ENCODE measurements at places on chromosomes 2 and 18. TPM values are rescaled to one million over a fixed set of nuclear protein-coding genes. Genes with fewer than 3 reads are reported as not detected.

DNA sequence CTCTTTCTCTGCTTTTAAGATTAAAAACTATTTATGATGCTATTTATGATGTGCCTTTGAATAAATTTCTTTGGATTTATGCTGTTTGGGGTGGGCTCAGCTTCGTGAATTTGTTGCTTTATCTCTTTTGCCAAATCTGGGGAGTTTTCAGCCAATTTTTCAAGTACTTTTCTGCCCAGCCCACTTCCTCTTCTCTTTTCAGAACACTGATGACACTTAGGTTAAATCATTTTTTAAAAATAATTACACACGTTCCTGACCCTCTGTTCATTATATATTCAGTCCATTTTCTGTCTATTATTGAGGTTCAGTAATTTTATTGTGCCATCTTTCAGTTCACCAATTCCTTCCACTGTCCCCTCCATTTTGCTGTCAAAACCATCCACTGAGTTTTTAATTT lies 14.8 kb upstream of the BCL2L11 start:
- no peak for DNase-seq

GRCh38 chr2:98731041-98731893 lies at the start of gene MGAT4A:
Gene MGAT4A (minus strand): TSS chr2:98731132. CDS start chr2:98726332, 4,800 bp downstream.
- peak; percentile 53 for DNase-seq

DNA sequence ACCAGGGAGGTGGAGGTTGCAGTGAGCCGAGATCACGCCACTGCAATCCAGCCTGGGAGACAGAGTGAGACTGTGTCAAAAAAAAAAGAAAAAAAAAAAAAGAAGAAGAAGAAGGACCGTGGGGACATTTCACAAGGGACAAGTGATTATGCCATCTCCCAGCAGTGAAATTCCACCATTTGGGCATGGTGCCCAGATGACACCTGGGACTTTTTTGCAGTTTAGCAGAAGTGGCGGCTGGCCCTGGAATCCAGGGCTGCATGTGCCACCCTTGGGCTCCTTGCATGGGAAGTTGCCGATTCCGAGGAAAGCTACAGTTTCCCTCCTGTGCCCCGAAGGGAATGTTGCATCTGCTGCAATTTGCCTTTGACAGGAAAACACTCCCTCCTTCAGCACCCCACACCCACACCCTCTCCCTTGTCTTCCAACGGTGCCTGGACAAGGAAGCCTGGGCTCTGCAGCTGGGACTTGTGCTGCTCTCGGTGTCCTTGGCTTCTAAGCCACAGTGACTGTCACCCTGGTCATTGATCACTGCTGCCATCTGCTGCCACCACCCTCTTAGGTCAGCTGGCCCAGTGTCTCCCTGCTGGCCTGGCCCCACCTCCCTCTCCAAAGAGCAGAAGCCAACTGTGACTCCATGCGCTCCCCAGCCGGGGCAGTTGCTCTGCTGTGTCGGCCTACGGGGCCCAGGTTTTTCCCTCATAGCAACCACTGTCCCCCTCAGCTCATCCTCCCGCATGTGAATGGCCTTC lies 56.4 kb upstream of the LRRC30 start:
- DNase-seq: no peak

GRCh38 chr18:23609390-23610023 lies 23.2 kb upstream of the NPC1 start:
- no peak for DNase-seq

DNA sequence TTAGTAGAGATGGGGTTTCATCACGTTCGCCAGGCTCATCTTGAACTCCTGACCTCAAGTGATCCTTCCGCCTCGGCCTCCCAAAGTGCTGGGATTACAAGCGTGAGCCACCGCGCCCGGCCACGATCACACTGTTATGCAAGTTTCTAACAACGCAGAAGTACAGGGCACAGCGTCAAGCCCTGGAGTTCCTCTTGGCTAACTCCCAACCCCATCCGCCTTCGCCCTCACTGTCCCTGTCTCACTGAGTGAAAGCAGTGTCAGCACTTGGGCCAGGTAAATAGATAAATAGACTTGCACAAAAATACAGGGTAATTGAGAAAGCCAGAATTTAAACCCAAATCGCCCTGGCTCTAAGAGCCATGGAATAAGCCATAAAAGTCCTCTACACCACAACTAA lies 111.7 kb downstream of the ACVR1 start:
- no peak for DNase-seq

GRCh38 chr2:45905632-45905958 lies 254.1 kb downstream of the PRKCE start:
- DNase-seq: no peak

GRCh38 chr2:37366773-37367172 lies 22.3 kb downstream of the QPCT start:
- no peak for DNase-seq

DNA sequence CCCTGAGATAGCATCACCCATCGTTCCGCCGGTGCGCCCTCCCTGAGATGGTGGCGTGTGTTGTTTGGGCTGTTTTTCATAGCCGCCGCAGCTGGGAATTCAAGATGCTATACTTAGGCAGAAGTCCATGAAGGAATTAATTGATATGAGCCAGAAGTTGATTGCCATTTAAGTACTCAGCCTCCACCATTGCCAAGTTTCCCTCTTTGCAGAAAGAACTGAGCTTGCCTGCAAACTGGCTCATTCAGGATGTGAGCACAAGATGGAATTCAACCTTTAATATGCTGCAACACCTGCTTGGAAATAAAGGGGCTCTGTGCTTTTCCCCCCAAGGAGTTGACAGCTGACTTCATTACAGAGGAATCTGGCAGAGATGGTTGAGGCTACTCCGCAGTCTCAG lies 295.5 kb downstream of the ZNF521 start:
- no peak for DNase-seq

- DNase-seq: peak; percentile 55
Observed at GRCh38 chr2:119218478-119219064, 5.1 kb upstream of the STEAP3 start.

DNA sequence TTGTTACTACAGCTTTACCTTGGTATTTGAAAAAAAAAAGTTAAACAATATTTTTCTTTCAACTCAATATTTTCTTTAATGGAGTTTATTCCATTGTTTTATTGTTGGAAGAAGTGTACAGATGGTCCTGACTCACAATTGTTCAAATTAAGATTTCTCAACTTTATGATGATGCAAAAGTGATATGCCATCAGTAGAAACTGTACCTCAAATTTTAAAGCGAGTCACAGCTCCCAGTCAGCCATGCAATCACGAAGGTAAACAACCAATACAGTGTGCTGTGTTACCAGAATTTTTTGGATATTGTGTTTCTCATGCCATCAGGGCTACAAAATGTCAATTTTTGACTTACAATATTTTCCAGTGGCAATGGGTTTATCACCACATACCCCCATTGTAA lies 54.0 kb upstream of the COL5A2 start:
- DNase-seq: no peak

GRCh38 chr2:116148361-116148760 lies 1666.1 kb upstream of the DDX18 start:
- DNase-seq: no peak

DNA sequence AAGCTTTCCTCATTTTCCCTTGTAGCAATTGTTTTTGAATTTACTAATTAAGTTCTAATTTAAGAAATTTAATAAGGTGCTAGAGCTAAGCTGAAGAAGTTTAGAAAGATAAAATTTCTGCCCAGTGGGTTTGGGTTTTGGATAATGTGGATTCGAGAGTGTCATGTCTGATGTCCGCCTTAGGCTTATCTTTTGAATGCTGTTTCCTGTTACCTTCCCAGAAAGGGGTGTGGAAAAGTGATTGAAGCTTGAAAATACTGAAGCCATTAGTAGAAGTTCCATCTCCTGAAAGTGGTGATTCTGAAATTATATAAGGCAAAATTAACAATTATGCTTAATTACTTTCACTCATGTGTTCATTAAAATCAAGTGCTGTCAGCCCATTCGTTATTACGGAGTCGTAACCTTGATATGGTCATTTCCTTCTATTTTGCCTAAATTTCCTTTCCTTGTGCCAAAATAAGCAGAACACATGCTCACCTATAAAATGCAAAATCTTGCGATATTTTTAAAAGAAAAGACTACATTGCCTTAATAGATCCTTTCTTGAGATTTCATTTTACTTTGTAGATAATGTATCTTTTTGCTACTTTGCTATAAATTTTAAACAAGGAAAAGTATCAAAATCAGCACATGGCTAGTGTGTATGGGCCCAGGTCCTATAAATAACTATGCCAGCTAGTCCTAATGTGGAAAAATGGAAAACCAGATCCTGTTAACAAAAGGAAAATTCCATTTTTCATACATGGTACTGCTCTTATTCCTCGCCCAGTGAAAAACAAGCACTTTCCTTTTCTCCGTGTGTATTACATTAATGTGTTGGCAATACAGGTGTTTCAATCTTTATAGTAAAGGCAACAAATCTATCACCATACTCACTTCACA lies 97.3 kb downstream of the ICOS start:
- DNase-seq: no peak

DNA sequence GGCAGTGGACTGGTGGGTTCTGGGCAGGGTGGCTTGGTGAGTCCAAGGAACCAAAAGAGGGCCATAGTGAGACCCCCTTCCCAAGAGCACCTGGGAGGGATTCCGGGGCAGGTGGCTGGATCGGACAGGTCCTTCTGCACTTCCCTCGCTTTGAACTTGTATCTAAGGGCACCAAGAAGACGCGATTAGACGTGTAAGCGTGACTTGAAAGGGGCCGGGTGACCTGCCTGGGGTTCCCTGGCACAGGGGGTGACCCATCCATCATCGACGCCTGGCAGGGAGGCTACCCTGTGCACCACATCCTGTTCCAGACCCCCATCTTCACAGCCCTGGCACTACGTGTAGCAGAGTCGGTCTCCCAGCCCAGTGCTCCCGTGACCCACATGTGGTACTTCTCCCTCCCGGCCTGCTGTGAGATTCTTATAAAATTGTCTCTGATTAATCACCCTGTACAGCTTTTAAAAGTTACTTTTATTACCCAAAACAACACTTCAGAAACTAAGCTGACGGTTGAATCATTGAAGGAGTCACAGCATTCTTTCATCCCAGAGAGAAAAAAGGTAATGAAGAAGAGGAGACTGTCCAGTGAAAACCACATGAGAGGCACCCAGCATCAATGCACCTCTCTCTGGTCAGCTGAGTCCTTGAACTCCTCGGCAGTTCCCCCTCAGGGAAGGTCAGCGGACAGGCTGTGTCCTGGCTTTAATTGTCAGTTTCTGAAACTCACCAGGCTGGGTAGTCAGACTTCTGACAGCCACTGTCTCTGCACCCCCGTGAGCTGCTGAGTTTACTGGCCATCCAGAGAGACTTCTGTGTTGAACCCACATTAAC lies 13.0 kb downstream of the SH3BP4 start:
- DNase-seq: no peak

- no peak for DNase-seq
Observed at GRCh38 chr2:53877556-53877955, 17.8 kb upstream of the GPR75 start.

The VWA3B gene
- 6.7 TPM for total RNA-seq

The LCT gene
- total RNA-seq: 1.7 TPM

The NEUROD1 gene
- total RNA-seq: 5.3 TPM

The ANKRD30BL gene
- 1.7 TPM for total RNA-seq

Data from umbilical cord (tissue), 2 donors.